ENCODE measurements at places on chromosomes 7 and 10.

- DNase-seq, result peak; percentile 100
These were observed at the start of gene HOXA5 for GRCh38 chr7:27143023-27143949. TSS of gene HOXA5 (minus strand) at chr7:27143681. CDS start at chr7:27143607, 74 bp downstream.

- no peak for DNase-seq
These were observed 31.9 kb downstream of the FAM107B start for GRCh38 chr10:14742815-14743214.

GRCh38 chr7:33792041-33792440 lies 113.3 kb upstream of the BMPER start:
- DNase-seq, result no peak

GRCh38 chr7:332646-333392 lies 42.8 kb downstream of the FOXL3 start:
- peak; percentile 35 for DNase-seq

DNA sequence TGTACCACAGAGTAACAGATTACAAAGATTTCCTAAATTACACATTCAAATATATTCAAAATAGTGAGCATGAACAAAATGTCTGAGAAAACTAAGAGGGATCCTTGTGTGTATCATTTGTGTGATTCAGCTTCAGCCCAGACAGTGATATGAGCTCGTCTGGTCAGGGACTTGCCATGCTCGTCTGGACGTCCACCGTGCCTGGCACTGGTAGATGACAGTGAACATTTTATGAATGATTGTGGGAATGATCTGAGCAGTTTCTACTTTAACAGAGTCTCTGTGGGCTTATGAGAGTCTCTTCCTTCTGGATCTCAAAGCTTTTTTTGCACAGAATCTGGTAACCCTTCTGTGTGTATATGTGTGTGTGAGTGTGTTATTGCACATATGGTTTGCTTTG lies 34.2 kb upstream of the ANKRD2 start:
- DNase-seq, result peak; percentile 45

DNA sequence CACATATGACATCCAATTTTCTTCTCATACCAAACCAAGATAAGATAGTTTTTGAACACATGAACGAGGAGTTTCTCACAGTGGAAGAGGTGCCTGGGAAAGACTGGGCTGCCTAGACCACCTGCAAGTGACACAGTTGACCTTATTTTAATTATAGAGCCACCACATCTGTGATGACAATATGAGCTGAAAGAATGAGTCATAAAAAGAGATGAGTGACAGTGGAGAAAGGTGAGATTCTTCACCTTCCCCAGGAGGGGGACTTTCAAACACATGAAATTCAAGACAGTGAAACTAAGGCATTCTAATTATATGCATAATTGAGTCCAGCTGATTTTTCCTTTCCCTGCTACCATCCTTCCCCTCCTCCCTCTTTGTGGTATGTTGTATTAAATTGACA lies 475.5 kb downstream of the NXPH1 start:
- DNase-seq, result no peak

GRCh38 chr7:71601851-71602250 lies 469.9 kb downstream of the GALNT17 start:
- peak; percentile 60 for DNase-seq

- no peak for DNase-seq
These were observed 70.9 kb upstream of the AMPH start for GRCh38 chr7:38702002-38702535.

GRCh38 chr10:70557876-70558275 lies 44.7 kb downstream of the PRF1 start:
- no peak for DNase-seq

GRCh38 chr7:103068414-103069403 lies 5.9 kb downstream of the FBXL13 start:
- no peak for DNase-seq

DNA sequence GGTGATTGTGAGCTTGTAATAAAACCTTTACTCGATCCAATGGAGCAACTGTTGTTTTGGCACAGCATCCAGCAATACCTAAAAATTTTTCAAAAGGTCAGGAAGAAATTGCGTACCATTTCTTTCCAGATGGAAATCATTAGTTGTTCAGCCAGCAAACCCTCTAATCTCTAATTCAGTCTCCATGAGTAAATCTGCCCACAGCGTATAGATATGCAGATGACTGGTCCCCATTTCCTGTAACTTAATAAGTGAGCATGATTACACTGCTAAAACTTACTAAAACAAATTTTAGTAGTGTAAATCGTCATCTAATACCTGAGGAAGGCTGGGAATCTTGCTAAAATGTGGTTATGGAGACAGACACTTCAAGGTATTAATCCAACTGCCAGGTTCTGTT lies 10.6 kb downstream of the SLC25A16 start:
- DNase-seq, result peak; percentile 87

- peak; percentile 76 for DNase-seq
These were observed 23.0 kb upstream of the SNX13 start for GRCh38 chr7:17963281-17963680.

Data from fibroblast of mammary gland (primary cell).